Vagina (tissue), 2 donors: ENCODE measurements at places on chromosomes 12 and 14. TPM values are rescaled to one million over a fixed set of nuclear protein-coding genes. Genes with fewer than 3 reads are reported as not detected.

The LBHD2 gene
- not detected for total RNA-seq

DNA sequence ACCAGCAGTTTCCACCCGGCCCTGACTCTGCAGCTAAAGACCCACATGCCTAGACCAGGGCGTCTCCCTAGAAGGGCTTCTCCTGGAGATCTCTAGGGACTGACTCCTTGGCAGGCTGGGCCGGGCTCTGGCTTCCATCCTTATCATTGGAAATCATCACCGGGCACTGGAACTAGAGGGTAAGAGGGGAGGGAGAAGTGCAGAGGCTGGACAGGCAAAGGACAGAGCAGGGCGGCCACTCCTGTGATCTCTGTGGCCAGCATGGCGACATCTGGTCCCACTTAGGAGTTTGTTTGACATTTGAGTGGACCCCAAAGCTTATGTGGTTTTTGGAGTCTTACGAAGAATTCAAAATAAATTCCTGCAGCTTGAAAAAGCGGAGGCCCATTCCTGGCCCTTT is 7.1 kb downstream of the LTBP2 start:
- no peak for DNase-seq

DNA sequence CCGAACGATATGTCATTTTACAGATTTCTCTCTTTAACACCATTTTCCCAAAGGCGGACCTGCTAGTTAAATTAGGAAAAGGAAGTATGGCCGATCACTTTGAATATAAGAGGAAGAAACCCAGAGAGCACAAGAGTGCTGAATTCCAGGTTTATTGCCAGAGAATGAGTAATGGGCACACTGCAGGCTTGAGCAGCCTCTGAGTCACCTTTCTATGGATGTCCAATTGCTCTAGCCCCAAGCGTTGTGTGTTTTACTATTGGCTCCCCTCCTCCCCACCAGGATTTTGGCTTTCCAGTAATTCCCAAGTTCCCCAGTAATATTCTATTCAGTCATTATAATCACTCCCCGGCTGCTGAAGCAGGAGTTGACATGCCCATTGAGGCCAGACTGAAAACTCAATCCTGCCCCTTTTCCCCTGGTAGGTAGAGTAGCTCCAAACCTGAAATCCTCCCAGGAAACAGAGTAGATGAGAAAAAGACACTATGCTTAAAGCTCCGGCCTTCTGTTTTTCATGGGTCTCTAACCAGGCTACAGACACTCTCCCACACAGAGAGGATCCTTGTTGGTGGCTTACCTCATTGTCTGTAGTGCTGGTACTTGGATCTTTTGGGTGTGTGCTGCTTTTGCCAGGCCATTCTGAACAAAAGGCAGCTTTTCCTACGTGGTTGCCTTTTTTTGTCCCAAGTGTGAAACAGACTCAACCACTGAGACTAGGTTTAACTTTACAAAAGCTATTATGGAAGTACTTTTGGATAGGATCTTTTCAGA is 704.3 kb upstream of the FLRT2 start:
- no peak for DNase-seq

DNA sequence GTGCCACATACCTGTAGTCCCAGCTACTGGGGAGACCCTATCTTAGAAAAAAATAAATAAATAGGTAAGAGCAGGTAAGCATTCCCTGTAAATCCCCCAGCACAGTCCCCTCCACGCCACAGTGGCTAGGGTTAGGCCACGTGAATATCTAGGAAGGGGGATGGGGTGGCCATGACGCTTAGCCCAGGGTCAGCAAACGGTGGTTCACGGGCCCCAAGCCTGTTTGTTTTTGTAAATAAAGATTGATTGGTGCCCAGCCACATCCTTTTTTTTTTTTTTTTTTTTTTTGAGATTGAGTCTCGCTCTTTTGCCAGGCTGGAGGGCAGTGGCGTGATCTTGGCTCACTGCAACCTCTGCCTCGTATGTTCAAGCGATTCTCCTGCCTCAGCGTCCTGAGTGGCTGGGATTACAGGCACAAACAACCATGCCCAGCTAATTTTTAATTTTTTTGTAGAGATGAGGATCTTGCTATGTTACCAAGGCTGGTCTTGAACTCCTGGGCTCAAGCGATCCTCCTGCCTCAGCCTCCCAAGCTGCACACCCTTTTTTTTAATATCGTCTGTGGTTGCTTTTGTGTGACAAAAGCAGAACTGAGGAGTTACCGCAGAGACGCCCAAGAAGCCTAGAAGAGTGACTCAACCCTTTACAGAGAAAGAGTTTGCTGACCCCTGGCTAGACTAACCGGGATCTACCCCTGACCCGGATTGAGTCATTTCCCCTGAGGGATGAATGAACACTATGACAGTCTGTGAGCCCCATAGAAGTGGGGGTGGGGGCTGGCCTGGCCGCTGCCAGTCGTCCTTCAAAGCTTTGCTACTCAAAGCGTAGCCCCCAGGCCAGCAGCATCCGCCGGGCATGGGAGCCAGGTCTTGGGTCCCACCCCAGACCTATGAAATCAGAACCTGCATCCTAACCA is 113.7 kb upstream of the NCOR2 start:
- DNase-seq: no peak

DNA sequence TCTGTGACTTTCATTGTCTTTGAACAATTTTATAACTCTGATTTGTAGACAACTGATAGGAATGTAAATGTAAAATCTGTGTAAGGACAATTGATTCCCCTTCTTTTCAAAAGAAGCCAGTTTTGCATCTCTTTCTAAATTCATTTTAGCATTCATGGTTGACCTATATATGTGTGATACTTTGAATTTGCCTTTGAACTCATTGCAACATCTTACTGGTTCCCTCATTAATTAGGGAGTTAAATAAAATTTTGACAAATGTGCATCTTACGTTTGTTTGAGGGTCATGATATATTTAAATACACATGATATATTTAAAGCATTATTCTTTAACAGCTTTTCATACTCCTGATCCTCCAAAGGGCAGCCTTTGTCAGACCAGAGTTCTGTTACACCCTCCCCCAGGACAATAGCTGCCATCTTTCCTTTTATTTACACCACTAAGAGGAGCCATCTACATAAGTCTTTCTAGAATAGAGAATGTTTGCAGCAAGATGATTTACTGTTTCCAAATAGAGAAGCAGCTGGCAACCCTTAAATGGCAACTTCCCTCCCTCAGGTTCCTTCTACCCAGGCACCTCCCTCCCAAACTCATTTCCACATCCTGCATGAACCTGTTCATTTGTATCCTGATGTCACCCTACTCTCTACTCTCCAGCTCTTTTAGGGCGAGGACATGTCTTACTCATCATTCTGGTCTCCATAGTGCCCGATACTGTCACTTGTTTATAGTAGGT is 40.2 kb upstream of the APPL2 start:
- DNase-seq: no peak
